ENCODE measurements at places on chromosomes 1 and 21.

DNA sequence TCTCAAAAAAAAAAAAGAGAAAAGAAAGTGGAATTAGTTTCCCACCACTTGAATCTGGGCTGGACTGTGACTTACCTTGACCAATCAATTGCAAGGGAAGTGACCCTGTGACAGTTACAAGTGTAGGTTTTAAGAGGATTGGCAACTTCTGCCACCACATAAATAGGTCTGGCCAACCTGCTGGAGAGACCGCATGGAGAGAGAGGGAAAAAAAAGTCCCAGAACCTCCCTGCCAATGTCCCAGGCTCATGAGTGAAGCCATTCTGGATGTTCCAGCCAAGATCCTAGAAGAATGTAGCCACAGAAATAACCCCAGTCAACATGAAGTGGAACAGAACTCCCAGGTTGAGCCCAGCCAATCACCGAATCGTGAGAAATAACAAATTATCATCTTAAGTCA lies 11.8 kb upstream of the ZMYM6 start:
- no peak for DNase-seq

- no peak for DNase-seq
Observed at GRCh38 chr21:19198801-19199200, 795.2 kb upstream of the TMPRSS15 start.

DNA sequence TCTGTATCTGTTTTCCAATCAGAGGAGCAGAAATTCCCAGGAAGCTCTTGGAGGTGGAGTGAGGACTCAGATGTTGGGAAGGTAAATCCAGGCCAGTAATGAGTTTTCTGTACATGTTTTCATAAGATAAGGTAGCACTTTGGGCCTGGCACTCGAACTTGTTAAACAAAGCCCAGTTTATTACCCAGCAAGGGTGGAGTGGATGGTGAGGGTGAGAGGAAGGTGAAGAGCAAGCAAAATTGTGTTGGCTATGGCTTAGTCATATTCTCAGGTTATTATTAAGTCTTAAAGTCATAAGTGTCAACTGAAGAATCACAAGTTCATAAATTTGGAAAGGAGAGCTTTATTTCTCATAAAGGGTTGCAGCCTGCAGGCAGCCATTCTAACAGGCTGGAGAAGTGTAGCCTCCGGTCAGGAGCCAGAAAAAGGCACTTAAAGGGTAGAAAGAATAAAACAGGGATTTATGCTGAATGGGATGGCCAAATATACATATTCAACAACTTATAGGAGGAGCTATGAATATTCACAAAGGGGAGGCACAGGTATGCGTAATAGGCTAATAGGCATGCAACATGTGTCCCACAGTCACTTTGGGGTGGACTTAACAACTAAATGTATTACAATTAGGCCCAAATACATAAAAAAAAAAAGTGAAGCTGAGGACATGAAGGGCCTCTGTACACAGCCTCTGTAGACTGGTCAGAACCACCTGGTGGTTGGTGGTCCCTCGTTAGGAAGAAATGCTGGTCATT lies 523.9 kb downstream of the LMO4 start:
- no peak for DNase-seq

- DNase-seq: no peak
Observed at GRCh38 chr1:195768936-195769335, 839.3 kb downstream of the KCNT2 start.

DNA sequence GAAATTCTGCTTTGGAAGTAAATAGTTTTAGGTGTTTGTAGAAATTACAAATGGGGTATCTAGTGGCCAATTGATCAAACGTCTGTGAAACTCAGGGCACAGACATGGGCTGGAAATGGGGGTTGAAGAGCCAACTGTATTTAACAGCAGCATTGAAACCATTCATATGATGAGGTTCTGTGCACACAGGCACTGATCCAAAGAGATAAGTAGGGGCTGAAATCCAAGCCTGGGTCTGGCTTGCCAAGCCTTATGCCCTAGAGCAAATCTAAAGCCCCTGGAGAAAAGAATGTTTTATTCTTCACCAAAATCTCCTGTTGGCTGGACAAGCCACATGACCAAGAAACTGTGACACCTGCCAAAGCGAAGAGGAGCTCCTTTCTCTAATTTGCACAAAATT lies 67.6 kb upstream of the ST6GALNAC5 start:
- no peak for DNase-seq

- DNase-seq: no peak
Observed at GRCh38 chr1:229136822-229137221, 134.1 kb upstream of the RAB4A start.

GRCh38 chr1:89602871-89603404 lies 30.0 kb upstream of the LRRC8C start:
- DNase-seq: no peak

- DNase-seq: peak; percentile 93
Observed at GRCh38 chr1:1318131-1318652, 6.3 kb downstream of the INTS11 start.

DNA sequence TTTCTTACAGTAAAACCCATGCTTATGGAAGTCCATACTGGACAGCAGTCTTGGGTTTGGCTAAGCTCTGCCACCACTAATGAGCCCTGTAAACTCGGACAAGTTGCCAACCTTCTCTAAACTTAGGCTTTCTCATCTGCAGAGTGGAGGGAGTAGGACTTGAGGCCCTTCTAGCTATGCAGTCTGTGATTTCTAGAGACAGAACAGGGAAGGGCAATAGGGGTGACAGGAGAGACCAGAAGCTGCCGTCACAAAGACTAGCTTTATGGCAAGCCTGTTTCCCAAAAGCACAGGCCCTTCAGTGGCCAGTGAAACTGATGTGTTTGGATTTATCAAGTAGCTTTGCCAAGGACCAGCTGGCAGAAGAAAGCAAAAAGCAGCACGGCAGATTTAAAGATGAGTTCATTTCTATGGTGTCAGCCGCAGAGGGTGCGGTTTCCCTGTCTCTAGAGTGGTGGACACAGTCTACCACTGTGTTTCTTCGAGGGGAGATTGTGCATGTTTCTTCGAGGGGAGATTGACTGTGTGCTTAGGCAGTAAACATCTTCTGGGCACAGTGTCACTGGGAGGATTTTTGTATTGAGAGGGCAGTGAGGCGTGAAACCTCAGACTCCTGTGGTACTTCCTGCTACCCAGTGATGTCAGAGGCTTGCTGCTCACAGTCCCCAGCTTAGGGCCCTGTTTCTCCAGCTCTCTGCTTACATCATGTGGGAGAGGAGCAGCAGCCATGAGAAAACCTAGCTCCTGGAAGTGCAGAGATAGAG lies 119.0 kb downstream of the ROR1 start:
- DNase-seq: peak; percentile 61

GRCh38 chr1:83555871-83556270 lies 443.1 kb downstream of the TTLL7 start:
- no peak for DNase-seq

DNA sequence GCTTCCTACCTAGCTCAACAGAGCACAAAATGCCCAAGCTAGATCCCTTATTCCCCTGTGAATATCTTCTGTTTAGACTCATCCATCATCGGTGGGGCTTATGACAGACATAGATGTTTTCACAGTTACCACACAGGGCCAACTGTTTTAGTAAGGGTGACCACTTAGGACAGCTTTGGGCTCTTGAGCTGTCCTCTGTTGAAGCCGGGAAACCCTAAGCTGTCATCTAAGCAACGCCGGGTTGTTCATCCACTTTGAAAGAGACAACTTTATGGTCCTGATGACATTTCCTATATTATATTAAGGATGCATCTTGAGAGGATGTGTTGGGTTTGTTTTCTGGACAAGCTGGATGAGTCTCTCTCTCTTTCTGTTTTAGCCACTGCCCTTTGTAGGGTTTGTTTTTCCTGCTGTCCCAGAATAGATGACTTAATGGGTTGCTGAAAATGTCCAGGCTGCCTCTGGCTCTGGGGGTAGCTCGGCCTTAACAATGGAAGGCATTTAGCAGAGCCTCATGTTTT lies 110.5 kb upstream of the UBE2U start:
- no peak for DNase-seq

- DNase-seq: no peak
Observed at GRCh38 chr1:14083706-14084105, 383.7 kb downstream of the PRDM2 start.

GRCh38 chr1:6497215-6497866 lies 5.9 kb upstream of the PLEKHG5 start:
- DNase-seq: no peak

- DNase-seq: no peak
Observed at GRCh38 chr1:188782220-188782841, 1695.3 kb downstream of the BRINP3 start.

- DNase-seq: no peak
Observed at GRCh38 chr1:79660129-79660528, 653.6 kb upstream of the ADGRL4 start.

Data from stromal cell of bone marrow (primary cell).